NCI-H1436 treated with DMSO at 0.1 percent for 48 hours (cell line): ENCODE measurements at places on chromosomes 6 and 20.

DNA sequence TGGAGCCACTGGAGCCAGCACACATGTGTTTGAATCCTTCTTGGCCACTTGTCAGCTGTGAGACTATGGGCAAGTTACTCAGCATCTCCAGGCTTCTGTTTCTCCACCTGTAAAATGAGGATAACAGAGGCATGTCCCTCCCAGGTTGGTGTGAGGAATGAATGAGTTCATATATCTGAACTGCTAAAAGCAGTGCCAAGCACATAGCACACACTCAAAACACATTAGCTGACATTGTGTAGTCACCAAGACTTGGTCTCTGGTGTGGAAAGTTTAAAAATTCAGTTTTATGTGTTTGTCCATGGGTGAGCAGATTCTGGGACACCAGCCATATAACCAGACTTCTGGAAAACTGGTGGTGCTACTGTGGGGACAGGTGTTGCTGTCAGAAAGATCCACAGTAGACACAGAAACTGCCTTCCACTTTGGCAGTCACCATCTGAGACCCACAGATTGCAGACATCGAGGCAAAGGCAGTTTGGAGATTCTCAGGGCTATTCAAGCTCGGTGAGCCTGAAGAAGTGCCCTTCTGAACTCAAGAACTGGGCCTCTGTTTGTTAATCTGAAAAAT is 115.8 kb downstream of the MRPL14 start:
- no peak for DNase-seq

DNA sequence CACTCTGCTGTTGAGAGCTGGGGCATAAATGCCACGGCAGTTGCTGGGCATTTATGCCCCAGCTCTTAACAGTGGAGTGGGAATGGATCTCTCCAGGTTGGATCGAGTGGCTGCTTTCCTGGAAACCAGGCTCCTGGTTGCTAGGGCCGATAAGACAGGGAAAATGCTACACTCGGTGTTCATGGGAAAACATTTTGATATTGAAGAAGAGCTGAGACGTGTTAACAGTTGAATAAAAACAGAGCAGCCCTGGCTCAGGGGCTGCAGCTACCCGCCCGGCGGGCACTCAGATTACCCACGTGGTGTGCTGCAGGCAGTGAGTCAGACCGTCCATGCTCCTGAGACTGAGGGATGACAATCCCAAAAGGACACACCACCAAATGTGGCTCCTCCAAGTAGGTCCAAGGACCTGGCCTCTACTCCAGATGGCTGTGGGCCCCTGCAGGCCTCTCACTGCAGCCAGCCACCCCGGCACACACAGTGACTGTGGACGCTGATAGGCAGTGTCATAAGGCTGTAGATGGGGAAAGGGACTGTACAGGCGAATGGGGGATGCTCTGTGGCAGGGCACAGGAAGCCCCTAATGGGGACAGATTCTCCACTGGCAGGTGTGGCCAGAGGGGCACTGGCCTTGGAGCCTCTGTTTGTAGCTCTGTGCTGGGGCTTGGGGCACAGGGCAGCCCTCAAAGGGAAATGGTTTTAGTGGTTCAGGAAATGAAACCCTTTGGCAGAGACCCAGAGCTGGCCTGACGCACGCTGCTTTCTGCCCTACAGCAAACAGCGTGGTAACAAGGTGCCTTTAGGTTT is 237.8 kb downstream of the LY86 start:
- DNase-seq = no peak

GRCh38 chr20:6770786-6771100 is 3.3 kb downstream of the BMP2 start:
- no peak for DNase-seq

DNA sequence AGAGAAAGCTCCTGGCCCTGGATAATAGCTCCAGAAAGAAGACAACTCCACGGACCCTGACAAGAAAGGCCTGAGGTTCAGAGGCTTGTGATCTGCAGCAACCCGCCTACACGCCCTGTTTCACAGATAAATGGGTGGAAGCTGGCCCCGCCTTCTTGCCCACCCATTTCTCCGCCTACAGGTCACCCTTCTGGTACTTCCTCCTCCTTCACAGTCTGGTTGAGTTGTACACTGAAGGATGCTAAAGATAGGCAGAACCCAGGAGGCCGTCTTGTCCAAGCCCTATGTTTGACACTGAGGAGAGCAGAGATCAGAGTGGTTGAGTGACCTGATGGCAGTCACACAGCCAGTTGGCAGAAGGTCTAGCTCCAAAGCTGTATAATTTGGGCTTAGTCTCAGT is 34.2 kb upstream of the MDGA1 start:
- DNase-seq = no peak
